ENCODE measurements at places on chromosomes 2 and 18.

- no peak for DNase-seq
Observed at GRCh38 chr2:63865159-63865799, 23.6 kb downstream of the UGP2 start.

DNA sequence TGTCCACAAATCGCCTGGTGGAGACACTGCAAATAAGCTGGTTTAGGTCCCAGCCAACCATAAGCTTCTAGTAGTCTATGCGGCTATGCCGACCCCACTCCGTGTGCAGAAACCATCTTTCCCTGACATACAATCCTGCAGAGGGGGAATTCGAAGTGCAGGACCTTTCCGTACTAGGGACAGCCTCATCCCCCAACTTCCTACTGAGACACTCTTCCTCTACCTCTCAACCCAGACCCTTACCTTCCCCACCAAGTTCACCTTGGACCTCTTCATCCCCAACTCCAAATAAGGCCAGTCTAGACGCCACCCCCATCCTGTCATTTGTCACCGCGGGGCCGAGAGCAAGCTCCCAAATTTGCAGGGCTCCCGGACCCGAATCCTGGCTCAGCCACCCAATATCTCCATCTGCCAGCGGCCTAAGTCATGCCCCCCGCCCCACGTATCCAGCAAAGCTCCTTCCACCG, 496 bp downstream of the SUCLG1 start:
- no peak for DNase-seq

DNA sequence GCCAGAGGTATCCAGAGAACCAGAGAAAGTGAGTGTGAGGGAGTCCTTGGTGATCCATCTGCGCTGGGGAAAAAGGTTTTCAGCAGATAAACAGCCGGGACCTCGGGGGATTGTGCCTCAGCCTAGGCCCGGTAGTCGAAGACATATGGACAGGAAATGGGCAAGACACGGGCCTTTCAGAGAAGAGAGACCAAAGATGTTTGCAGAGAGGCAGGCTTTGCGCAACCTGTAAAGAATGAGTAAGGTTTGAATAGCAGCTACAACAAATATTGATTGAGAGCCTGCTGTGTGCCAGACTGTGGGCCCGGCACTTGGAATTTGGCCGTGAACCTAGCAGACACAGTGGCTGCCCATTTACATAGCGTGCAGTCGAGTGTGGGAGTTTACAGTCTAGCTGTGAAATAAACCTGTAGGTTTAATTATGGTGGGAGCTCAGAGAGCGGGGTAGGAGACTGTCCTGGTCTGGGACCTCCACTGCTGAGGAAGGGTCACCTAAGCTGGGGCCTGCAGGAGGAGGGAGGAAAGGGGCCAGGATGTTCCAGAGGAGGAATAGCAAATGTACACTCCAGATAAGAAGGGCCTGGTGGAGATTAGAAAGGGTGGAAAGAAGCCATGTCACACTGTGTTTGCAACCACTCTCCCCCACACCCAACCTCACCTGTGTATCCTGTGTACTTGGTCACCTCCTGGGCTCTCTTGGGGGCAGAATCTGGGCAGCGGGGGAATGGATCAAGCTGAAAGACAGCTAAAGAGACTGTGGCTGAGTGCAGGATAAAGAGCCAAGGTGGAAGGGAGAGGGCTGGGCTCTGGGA, 3.0 kb downstream of the SH2D6 start:
- DNase-seq = no peak

DNA sequence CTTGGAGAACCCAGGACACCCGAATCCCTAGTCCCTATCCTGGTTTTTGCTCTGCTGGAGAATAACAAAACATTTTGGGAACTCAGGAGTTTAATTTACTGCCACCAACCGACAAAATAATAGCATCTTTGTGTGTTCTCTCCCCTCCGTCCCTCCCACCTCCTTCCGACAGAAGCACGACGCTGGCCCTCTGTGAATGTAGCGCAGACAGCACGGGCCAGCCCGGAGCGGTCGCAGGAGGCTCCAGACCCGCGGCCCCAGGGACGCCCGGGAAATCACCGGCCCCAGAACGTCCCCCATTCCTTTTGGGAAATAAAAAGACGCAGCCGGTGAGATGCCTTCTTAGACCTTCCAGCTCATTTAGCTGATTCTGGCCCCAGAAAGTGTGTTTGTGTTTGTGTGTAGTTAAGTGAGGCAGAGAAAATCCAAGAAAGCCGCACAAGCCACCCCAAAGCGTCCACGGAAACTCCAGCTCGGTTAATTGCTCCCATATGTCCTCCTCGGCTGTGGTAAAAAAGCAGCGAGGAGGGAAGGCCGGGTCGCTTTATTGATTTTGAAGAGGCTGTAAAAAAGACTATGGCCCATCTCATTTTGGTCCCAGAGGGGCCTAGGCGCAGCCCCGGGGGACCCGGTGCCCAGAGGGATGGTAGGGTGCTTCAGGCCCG, 577 bp upstream of the TANC1 start:
- DNase-seq = peak; percentile 79

DNA sequence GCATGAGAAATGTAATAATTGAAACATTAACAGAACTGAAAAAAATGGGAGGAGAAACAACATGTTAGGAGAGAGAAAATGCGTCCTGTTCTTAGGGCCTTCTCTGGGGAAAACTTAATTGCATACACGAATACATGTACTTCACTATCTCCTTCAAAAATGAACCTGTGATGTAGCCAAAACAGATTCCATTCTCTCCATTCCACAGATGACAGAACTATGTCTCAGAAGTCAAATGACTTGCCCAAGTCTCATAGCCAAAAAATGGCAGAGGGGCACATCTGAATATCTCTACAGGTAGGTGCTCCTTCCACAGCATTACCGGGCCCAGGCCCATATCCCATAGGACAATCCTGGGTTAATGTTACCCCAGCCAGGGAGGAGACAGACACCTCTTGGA, 3.9 kb upstream of the DCTN1 start:
- no peak for DNase-seq

- no peak for DNase-seq
Observed at GRCh38 chr2:203637471-203638167, 68.8 kb upstream of the CD28 start.

DNA sequence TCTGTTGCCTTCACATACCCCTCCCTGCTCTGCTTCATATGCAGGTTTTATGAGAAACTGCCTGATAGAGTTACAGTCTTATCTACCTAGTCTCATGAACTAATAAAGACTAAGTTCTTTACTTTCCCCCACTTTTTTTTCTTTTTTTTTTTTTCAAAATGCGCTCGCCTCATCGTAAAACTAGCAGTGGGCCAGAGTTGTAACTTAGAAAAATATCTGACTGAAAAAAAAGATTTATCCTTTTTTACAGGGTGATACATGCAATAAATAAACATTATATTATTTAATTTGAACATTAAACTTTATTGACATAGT, 52.9 kb upstream of the STAT1 start:
- DNase-seq = no peak

- DNase-seq = no peak
Observed at GRCh38 chr2:183125659-183126341, 1.6 kb downstream of the NUP35 start.

DNA sequence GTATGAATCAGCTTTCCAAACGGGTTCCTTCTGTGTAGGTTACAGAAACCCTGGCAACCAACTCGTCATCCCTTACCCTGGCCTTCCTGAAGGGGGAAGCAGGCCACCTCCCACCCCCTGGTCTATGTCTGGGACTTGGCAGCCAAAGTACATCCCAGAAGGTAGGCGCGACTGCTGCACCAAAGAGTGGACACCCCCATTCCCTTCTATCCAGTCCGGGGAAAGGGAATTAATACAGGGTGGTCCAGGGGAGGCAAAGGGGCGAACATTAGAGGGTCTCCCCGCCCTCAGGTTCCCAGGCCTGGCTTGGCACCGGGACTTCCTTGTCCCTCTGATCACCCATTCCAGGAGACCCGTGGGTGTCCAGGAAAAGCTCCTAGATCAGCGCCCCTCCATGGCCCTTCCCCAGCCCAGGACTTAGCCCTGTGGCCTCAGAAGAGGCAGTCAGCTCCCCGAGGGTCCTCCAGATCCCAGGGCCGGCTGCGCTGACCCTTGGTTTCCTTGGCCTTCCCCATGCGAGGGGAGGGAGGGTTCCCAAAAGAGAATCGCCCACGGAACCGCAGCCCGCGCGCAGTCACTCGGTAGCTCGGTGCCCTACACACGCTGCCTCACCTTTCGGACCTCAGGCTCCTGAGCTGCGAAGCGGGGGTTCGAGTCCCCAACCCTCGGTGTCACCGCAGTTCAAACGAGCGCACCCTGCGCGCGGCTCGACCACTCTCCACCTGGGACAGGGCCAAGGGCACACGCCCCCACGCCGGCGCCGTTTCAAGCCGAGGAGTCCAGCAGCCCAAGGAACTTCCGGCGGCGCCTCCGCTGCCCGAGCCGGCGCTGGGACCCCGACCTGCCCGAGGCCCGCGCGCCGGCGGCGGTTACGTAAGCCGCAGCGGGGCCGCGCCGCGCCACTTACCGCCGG, at the start of gene PER2:
TSS of gene PER2 (minus strand) at position 874 of the 913 bp plus-strand sequence. CDS start 10,674 bp downstream, outside the sequence.
- DNase-seq = peak; percentile 78

- DNase-seq = no peak
Observed at GRCh38 chr2:110872521-110872920, 140.1 kb downstream of the ACOXL start.

DNA sequence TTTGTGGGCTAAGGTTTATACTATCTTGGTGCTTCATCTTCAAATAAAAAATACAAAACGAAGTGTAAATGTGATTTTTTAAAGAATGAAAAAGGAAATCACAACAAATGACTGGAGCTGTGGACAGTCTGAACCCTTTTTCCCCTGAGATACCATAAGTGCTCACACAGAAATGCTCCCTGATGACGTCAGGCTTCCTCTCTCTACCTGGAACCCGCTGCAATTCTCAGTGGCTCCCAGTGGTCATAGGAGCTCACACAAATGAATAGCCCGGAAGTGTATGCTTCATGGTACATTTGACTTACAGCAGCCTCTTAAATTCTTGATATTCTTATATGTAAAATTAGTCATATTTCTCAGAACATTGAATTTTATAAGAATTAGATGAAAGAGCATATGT, 249.7 kb upstream of the GYPC start:
- no peak for DNase-seq

- peak; percentile 59 for DNase-seq
Observed at GRCh38 chr2:239464166-239465016, 63.6 kb upstream of the HDAC4 start.

DNA sequence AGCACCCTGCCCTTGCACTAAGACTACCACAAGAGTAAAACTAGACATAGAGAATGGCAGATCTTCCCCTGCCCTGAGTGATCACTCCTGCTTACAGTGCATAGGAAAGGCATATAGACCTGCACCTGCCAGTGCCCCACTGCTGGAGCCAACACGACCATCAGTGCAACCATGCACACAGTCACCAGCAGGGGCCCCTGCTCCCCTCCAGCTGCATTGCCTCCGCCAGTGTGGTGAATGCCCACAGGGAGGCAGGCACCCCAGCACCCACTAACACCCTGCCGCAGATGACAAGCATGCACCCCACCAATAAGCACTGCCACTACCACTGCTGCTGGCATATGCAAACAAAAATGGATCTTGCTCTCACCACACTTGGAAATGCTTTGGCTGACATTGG, 478.8 kb downstream of the ADCYAP1 start:
- DNase-seq = no peak

DNA sequence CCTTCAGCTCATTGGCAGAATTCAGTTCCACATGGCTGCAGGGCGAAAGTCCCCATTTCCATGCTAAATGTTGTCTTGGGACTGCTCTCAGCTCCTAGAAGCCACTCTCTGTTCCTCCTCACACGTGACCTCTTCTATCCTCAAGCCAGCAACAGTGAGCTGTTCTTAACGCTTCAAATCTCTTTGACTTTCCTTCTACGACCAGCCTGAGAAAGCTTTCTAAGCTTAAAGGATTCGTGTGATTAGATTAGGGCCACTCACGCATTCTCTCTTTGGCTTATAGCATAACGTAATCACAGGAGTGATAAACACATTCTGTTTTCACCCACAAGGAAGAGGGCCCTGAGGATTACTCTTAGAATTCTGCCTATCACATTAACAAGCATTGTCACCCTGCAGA, 29.8 kb upstream of the LAMA1 start:
- DNase-seq = no peak

DNA sequence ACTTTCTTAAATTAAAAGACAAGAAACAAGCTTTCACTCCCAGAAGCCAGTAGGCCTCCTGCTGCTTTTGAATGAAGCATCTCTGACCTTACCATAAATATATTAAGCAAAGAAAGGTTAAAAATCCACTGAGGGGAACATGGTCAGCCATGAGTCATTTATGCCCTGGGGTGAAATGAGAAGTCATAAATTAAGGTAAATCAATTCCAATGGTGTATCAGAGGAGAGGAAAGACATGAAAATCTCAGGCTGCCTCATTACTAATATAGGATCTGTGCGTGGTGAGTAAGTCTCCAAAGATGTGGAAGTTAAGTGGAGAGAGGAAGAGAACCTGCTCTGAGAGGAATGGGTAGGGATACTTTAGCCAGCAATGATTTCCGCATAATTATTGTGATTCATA, 292.3 kb upstream of the CHAC2 start:
- no peak for DNase-seq

- DNase-seq = no peak
Observed at GRCh38 chr2:150339951-150340350, 147.5 kb downstream of the RND3 start.

DNA sequence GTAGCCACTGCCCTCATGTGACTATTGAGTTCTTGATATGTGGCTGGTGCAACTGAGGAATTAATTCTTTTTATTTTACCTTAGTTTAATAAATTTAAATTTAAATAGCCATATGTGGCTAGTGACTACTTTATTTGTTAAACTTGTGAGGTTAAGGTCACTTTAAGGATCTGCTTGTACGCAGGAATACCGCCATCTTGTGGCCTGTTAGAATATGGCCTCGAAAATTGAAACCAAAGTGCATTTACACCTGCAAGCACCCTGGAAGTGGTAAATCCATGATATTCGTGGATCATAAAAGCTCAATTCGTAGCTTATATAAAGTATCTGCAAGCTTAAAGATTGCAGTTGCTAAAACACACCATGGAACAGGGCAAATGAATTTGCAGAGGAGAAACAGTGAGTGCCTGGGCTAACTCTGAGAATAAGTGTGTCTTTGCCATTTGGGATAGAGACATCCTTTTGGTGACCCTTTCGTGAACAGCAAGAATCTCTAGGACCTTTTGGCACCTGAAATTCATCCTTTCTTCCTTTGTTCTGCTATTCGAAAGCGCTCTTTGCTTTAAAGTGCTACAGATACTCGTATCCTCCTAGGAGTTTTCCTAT, 59.9 kb upstream of the REG3A start:
- no peak for DNase-seq

DNA sequence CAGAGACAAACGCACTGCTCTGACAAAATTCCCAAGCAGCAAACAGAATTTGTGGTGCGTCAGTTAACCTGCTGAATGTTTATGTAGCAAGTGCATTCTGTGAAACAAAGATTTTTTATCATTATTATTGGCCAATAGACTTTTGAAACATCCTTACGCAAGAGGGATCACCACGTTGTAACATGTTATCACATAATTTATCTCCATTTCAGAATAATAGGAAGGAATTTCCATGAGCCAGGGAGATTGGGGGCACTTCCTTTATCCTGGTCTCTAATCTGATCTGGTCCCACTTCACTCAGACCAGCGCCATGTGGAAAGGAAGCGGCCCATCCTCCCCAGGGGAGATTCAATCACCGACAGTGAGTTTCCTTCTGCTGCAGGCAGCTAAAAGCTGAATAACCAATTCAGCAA, 166.1 kb downstream of the PID1 start:
- no peak for DNase-seq

GRCh38 chr18:73201940-73202339, 334.2 kb upstream of the NETO1 start:
- DNase-seq = no peak

GRCh38 chr2:128496700-128497099, 178.0 kb upstream of the HS6ST1 start:
- DNase-seq = peak; percentile 30

Measured in sciatic nerve (tissue), 2 donors.